Psoas muscle (tissue), 8 donors: ENCODE measurements at places on chromosomes 5 and 9.

DNA sequence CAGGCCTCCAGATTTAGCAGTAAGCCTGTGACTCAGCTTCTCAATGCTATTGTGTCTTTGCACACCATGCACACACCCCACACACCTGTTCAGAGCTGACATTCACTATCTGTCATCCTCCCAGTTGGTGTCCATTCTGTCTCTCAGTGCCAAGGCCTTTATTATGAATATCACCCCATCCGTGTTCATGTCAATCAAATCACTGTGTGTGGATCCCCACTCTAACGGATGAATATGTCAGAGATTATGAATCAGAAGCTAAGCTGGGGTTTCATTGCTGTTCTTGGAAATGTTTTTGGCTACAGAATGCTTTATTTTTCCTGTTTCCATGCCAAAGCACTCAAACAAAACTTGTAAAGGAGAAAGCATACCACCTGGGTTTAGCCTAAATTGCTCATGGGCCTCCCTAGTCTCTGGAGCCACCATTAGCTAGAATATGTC lies 9.4 kb upstream of the MAMDC2 start:
- no peak for DNase-seq

- no peak for DNase-seq
These were observed 32.9 kb downstream of the NDST1 start for GRCh38 chr5:150540615-150541396.

DNA sequence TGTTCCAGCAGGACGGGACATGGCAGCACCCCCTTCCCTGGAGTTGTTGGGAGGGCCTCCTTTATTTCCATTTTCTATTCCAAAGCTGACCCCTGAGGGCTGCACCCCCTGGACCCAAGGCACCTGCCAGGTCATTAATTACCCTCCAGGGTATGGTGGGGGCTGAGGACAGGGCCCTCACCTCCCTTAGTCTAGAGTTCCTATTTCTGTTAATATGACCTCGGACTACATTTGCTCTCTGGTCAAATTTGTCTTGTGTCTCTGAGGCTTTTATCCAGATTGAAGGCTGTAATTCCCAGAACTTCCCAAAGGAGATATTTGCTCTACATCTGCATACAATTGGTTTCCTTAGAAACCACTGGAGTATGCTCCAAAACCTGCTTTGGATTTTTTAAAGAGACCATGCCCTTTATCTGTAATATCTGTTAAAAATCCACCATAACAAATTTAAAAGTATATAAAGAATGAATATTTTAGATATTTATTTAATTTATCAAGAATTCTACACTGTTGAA lies 16.8 kb downstream of the PHF2 start:
- no peak for DNase-seq

DNA sequence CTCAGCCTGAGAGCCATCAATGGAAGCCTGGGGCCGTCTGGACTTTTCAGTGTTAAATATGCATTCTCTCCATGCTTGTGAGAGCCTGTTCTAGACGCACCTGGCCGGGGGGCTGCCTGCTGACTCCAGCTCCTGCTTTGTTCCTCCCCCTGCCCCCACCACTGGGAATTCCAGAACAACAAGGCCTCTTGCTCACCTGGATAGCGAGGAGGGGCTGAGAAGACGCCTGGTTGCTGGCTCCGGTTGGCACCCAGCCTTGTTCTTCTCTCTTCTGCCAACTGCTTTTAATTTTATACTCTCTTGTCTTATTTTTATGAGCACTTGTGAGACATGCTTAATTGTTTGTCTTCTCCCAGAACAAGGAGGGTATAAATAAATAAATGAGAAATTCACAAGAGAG lies 15.0 kb upstream of the RAPGEF1 start:
- no peak for DNase-seq

GRCh38 chr5:107661038-107661649 lies 9.6 kb downstream of the EFNA5 start:
- no peak for DNase-seq

DNA sequence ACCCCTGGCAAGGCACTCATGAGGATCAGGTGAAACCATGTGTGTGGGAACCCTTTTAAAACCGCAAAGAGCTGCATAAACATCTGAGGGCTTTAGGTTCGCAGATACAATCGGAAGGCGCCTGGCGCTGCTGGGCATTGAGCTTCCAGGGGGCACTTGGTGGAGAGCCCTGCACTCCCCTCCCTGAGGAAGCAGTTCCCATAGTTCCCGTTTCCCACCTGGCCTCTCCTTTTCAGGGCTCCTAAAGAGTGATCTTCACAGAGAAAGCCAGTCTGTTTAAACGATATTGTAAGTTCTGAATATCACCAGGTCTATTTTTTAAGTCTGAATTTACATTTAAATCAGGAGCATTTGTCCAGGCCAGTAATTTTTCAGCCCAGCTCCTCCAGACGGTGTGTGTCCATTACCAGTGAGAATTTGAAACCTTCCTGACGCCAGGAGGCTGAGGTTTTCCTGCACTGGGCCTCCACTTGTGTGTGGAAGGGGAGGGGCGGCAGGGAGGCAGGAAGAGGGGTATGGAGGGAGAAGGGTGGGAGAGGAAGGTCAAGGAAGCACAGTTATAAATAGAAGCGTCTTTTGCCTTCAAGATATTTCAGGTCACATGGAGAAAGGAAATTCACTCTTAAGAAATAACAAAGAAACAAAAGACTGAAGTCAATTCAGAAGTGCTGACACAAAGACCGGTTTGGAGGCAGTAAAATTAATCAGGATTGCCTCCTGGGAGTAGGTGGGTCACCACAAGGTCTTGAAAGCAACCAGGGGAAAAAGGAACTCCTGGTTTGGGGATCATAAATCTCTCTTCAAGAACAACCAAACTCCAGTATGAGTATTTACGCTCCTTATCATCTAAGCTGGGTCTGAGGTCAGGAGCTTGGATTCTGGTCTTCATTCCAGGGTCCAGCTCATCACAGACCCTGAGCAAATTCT lies 14.3 kb upstream of the MGAT1 start:
- DNase-seq: no peak

DNA sequence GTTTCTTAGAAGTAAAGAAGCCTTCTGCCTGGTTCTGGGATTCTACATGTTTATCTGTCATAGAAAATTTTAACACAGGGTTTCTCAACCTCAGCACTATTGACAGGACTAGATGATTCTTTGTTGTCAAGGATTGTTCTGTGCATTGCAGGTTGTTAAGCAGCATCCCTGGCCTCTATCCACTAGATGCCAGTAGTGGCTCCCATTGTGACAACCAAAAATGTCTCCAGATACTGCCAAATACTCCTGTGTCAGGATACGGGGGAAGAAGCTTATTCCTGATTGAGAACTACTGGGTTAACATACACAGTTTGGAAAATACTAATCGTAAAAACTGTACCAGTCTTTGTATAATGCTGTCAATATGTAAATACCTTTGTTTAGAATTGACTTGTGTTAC lies 167.1 kb downstream of the NIPBL start:
- DNase-seq: no peak

GRCh38 chr5:143428738-143429420 lies 25.4 kb upstream of the NR3C1 start:
- no peak for DNase-seq

DNA sequence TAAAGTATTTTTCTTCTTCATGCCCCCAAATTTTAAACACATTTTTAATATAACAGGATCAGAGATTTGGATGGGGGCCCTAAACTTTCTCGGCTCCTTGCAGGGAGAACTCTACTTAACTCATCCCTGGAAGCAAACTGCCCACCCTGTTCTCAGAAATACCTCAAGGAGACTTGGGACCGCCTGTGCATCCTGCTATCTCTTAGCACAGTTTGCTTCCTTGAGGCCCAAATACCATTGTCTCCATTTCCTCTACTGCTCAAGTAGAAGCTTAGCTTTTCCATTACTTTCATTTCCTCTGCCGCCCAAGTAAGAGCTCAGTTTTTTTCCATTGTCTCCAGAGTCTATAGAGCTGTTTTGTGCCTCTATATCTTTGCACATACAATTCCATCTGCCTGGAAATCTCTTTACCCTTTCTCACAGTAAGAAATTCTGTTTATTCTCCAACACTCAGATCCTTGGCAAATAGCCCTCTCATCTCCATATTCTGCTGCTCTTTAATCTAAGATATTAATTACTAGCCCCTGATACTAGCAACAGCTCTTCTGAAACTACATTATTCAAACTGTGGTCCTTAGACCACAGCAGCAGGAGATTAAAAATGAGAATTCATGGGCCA lies 137.8 kb downstream of the CEMIP2 start:
- no peak for DNase-seq

DNA sequence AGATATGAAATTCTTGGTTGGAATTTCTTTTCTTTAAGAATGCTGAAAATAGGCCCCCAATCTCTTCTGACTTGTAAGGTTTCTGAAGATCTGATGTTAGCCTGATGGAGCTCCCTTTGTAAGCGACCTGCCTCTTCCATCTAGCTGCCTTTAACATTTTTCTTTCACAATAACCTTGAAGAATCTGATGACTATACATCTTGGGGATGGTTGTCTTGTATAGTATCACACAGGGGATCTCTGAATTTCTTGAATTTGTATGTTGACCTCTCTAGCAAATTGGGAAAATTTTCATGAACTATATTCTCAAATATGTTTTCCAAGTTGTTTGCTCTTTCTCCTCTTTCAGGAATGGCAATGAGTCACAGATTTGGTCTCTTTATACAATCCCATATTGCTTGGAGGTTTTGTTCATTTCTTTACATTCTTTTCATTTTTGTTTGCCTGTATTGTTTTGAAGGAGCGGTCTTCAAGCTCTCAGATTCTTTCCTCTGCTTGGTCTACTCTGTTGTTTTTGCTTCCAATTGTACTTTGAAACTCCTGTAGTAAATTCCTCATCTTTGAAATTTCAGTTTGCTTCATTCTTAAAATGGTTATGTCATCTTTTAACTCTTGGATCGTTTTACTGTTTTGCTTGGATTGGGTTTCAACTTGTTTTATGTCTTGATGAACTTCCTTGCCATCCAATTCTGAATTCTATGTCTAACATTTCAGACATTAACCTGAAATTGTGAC lies 245.2 kb upstream of the TARS1 start:
- DNase-seq: no peak

GRCh38 chr5:76926329-76927105 lies 26.3 kb upstream of the CRHBP start:
- DNase-seq: no peak

DNA sequence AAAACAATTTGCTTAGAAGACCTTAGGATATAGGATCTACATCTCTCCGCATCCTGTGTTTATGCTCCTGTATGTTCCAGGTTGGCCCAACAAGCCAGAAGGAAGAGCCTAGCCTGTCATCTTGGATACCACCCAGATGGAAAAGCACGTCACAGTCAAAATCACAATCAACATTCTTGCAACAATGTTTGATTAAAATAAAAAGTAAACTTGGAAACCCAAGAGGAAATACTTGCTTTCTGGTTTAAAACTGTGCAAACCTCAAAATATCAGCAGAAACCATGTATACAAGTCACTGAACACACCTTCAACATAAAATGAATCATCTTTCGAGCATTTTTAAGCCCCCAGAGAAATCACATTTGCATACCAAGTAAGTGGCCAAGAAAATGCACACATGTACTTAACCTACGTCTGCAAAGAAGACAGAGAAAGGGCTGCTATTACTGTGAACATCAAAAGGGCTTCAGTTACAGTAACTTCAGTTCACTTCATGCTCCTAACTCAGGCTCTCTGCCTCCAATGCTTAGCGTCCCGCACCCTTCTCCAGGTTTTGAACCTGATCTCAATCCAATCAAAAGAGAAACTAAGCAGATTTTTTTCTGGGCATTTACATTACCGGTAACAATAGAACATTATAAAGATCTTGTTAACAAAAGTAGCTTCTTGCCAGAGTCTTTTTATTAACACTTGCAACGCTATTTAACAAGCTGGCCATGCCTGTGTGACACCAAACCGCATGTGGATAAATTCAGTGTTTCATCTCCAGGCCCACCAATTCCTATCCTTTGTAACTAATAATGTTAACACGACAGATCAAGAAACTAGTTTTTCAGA lies 1.3 kb downstream of the ENC1 start:
- DNase-seq: no peak

DNA sequence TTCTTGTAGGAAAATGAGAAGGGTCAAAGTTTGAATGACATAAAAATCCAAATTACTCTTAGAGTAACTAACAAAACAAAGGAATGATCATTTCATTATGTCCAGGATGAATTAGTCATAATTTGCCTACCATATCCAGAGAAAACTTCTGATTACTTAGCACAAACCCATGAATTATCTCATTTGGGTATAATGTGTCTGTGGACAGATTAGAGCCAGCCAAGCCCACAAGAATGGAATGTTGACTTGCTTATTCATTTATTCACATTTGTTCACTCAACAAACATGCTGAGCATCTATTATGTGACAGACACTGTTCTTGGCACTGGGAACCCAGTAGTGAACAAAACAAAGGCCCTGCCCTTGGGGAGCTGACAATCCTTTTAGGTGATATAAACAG lies 87.4 kb downstream of the APBA1 start:
- no peak for DNase-seq

- DNase-seq: no peak
These were observed 8.6 kb upstream of the COL27A1 start for GRCh38 chr9:114146735-114147134.
